CD4-positive, alpha-beta T cell treated with Interleukin-12 subunit alpha and Interleukin-12 subunit beta, for 1 hour (primary cell): ENCODE measurements at places on chromosomes 11 and 22.

GRCh38 chr22:36432592-36433317, 45.0 kb upstream of the MYH9 start:
- DNase-seq, result no peak

- DNase-seq, result no peak
Observed at GRCh38 chr11:58727415-58727797, 4.3 kb downstream of the GLYAT start.

DNA sequence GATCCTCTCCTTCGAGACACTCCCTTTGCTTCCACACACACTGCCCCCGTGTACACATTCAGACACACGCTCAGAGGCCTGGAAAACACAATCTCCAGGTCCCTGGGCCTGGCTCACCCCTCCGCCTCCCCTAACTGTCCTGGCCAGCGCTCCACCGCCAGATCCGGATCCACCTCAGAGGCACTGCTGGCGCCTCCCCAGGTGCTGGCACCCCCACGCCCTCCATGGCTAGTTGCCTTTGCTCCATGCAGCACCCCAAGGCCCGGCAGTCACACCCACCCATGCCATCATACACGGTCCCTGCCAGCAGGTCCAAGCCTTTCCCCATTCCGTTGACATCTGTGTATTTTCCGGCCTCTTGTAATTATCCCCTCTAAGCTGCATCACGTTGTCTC, 11.1 kb downstream of the SPTBN2 start:
- no peak for DNase-seq

DNA sequence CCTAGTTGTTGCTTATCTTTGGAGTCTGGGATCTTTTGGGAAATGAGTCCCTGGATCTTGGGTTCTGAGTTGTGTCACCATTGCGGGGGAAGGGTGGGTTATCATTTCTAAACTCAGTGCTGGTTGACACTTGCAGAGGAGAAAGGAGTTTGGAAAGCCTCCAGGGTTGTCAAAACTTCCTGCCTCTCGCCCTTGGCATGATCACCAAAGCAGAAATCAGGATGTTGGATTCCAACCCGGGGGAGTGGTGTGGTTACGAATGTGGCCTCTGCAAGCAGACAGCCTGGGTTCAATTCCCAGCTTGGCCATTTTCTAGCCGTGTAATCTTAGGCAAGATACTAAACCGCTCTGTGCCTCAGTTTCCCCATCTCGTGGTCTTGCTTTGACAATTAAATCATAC, 24.3 kb downstream of the CD6 start:
- no peak for DNase-seq

DNA sequence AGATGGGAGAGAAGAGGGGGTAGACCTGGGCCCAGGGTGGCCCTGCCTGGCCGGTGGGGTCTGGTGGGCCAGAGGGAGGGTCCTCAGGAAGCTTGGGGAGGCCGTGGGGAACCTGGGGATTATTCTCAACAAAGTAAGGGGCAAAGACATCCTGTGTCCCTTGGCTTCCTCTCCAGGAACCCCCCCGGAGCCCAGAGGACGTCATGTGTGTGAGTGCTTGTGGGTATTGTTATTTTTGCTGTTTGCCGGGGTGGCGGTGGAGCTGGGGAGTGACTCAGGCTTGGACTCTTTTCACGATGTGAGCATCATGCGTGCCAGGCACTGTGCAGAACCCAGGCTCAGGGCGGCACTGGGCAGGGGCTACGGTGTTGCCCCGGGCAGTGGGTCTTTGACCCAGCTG, 982 bp upstream of the SHANK3 start:
- DNase-seq, result no peak
